SK-N-MC (cell line): ENCODE measurements at places on chromosomes 1 and 21.

- DNase-seq: no peak
Measured at GRCh38 chr1:68223687-68224086, 8.6 kb downstream of the WLS start.

- DNase-seq: no peak
Measured at GRCh38 chr1:24957016-24957807, 27.1 kb upstream of the RUNX3 start.

DNA sequence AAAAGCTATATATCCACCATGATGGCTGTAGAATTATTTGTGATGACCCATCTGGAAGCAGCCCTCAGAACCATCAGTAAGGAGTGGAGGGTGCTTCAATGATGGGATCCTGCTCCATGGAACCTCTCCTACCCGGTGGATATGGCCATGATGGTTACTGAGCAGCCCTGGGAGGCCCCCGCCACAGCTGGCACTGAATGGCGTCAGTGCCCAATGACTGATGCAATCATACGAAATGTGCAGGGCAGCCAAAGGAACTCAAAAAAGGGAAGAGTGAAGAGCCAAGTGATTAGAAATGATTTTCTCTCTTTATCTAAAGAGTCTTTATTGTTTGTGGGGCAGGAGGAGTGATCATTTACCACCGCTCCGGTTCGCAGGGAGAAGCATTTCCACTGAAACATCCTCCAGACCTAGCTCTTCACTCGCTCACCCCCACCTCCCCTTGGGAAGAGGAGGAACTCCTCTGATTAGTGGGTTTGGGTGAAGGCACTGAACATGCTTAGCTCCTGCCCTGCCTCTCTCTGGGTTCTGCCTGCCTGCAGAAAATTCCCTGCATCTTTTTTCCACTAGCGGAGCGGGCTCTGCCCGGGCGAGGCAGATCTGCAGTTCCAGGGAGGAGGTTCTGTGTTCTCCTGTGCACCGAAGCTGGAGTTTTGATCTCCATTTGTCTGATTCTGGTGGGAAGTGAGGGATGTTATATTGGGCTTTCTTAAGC lies 260.3 kb downstream of the GRIK3 start:
- no peak for DNase-seq

DNA sequence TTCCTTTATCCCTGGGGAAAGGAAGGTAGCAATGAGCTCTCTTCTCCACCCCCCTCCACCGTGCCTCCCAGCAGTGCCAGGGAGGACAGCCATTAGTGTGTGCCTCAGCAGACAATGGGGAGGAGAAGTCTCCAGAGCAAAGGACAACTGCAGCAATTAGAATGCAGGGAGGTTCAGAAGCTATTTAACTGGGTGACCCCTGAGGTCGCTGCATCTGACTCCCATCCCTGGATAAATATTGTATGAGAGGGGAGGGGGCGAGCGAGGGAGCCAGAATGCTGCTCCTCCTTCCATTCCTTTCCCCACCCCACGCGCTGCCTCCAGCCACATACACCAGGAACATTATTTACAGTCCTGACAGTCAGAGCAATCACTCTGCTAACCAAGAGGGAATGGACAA lies 59.0 kb downstream of the ERI3 start:
- DNase-seq: no peak

- DNase-seq: no peak
Measured at GRCh38 chr1:43273708-43274107, 3.9 kb downstream of the TMEM125 start.

- DNase-seq: no peak
Measured at GRCh38 chr1:247104965-247105364, 809 bp upstream of the ZNF669 start.

- no peak for DNase-seq
Measured at GRCh38 chr1:28343405-28343804, 14.6 kb downstream of the MED18 start.

DNA sequence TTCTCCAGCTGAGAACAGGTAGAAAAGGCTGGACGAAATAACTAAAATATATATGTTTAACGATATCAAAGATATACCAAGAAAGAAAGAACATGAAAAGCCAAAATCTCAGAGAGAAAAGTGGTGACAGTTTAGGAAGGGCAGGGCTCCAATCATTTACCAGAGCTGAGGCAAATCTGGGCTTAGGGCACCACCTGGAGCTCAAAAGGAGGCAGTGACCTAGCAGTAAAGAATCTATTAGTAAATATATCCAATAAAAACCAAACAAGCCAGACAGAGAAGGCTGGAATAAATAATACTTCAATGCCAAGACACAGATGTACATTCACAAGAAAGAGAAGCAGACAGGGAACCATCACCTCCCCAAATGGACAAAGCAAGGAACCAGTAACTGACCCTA lies 43.5 kb downstream of the CHIA start:
- no peak for DNase-seq

GRCh38 chr1:41487126-41488039 lies 2.9 kb upstream of the EDN2 start:
- DNase-seq: no peak

- no peak for DNase-seq
Measured at GRCh38 chr21:40160911-40161310, 293.7 kb downstream of the PCP4 start.

DNA sequence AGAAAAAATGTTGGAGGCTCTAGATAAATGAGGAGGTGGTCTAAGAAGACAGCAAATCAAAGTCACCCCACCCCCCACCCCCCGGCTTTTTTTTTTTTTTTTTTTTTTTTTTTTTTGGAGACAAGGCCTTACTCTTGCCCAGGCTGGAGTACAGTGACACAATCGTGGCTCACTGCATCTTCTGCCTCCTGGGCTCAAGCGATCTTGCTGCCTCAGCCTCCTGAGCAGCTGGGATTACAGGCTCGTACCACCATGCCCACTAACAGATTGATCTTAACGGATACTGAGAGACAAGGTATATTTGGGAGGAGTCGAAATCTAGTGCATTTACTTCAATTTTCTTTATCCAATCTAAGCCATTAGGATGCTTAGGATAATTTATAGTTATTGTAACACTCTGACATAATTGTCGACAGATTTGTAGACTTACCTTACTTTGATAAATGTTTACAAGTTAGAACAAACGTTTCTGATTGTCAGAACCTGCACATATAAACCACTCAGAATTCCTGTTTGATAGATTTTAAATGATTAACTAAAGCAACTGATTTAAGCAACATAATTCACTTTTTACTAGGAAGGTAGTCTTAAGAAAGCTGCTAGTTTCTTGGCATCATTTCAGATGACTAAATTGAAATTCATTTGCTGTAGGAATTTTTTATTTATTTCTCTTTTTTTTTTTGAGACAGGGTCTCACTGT lies 33.7 kb upstream of the NBL1 start:
- no peak for DNase-seq

GRCh38 chr21:42214921-42215320 lies 4.0 kb upstream of the ABCG1 start:
- no peak for DNase-seq

GRCh38 chr1:201888282-201889089 lies at the start of gene SHISA4:
Gene SHISA4 (plus strand): TSS chr1:201888898. CDS start chr1:201888995, 97 bp downstream.
- DNase-seq: no peak

GRCh38 chr1:52551507-52552235 lies 1.2 kb downstream of the TUT4 start:
- DNase-seq: peak; percentile 10

DNA sequence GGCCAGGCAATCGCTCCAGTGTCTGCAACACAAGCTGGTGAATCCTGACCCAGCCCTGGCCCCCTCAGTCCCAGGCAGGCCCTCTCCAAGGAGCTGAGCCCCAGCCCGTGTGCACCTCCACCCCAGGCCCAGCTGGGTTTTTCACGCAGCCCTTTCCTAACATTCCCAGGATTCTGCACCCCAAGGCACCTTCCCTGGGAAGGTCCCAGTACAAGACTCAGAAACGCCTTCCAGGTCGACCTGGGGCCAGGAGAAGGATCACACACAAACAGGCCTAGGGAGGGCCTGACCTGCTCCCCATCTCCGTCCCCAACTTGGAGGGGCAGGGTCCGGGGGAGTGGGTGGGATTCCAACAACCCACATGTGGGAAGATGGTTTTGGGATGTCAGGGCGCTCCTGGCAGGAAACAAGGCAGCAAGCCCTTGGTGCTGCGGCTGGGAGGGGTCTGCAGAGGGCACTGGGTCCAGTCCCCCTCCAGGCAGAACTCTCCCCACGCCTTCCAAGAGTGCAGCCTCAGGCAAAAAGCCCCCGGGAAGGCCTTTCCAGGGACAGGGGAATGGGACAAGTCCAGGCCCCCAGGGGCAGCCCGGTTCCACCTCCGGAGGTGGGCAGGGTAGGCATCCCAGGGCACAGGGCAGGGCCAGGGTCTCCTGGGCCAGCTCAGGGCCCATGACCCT lies 58.3 kb downstream of the KCNAB2 start:
- DNase-seq: no peak

DNA sequence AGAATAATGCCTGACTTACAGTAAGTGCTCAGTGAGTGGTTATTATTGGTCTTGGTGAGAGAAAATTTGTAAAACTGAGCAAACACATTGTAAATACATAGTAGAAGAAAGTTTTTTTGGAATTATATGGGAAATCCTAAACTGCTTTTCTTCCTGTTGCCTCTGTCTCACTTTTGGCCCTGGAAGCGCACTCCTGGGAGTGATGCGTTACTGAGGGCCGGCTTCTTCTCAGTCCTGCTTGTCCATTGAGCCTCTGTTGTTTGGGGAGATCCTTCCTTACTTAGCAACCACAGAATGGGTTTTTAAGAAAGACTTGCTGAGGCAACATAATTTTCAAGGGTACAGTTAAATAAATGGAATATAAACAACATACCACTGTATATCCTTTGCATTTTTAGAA lies 166.0 kb downstream of the EDEM3 start:
- no peak for DNase-seq

DNA sequence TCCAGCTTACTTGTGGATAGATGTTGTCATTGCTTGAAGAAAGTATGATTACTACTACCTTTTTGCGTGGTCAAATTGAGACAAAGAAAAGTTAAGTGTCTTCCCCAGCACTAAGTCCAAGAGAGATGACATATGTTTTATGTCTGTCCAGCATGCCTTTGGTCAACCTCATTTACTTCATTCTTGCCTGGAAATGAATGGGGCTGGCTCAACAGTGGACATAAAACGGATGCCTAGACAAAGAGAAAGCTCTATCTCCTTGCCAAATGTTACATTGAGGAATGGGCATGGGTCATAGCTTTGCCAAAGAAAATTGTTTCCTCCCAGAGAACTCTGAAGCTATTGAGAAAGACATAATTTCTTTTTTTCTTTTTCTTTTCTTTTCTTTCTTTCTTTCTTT lies 82.4 kb upstream of the PLPPR4 start:
- no peak for DNase-seq

DNA sequence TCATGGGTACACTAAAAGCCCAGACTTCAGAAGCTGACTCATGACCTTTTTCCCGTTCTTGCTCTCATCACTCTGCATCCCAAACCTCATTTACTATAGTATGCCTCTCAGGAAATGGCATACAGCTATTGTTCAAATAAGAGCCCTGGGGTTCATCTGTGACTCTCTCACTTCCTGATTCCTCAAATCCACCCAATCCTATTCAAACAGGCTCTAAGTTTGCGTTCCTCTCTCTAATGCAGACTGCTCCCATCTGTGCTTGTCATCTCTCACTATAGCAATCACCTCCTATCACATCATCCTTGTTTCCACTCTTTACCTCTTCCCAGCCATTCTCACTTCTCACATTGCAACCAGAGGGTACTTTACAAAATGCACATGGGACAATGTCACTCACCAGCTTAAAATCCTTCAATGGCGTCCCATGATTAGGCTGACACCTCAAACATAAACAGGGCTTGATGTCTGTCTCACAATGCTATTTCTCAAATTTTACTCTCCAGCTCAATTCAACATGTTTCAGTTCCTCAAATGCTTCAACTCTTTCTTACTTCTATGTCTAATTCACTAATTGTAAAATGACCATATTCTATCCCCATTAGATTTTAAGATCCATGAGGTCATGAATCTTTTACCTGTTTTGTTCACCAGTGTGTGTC lies 408.4 kb downstream of the NTNG1 start:
- no peak for DNase-seq

DNA sequence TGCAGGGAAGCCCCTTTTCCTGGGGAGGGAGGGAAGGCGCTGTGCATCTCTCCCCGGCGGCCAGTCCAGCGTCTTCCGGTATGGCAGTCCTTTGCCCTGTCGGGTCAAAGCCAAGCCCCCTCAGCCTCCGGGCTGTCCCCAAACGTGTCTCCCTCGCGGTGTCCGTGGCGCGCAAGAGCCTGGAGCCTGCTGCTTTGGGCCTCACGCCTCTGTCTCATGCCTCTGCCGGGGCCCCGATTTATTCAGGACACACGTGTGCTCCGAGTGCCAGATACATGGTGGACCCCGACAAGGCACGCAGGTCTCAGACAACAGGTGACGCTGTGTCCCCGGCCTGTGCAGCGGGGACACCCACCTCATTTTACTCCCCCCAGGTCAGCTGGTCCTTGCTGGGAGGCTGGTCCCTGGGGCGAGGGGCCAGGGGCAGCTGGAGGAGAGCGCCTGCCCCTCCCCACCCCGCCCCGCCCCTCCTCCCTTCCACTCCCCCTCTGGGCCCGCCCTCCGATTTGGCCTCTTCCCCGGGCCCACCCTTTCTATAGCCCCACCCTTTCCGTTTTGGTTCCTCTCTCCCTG lies 176.7 kb downstream of the CAMTA1 start:
- no peak for DNase-seq

GRCh38 chr1:63322114-63322943 lies at the start of gene FOXD3:
Gene FOXD3 (plus strand): TSS chr1:63322567. CDS start chr1:63323059, 492 bp downstream.
- no peak for DNase-seq
